ENCODE measurements at places on chromosomes 16 and 17. TPM values are rescaled to one million over a fixed set of nuclear protein-coding genes. Genes with fewer than 3 reads are reported as not detected.
A peak's percentile ranks its signal among the peaks of the same experiment; 100 is the strongest.

DNA sequence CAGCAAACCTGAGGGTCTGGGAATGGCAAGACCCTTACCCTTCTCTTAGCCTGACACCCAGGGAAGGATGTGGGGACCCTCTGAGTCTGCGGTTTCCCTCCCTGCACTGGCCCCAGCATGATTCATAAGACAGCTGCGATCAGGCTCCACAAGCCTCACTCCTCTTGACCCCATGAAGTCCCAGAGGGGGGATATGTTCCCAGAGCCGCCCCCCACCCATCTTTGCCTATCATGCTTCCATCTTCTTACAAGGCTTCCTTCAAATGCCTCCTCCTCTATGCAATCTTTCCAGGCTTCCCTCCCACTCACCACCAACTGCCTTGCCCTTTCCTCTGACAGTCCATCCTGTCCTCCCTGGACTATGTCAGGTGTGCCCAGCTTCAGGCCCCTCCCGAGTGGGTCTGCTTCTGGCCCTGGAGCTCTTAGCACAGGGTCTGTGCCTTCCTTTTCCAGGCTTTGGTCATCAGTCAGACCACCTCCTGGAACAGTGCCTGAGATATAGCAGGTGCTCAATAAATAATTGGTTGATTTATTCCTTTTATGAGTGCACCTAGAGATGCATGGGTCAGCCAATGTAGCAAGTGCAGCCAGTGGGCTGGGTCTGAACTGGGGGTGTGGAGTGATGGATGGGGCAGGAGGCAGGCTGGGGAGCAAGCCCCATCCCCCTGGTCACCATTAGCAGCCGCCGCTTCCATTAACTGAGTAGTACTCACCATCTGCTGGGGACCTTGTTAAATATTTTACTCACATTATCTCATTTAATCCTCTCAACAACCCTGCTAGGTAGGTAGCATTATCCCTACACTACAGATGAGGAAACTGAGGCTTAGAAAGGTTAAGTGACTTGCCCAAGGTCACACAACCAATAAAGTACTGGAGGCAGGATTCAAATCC, 8.4 kb downstream of the DLX3 start:
- DNase-seq: no peak

GRCh38 chr17:32253117-32253611, 12.5 kb upstream of the RHBDL3 start:
- peak; percentile 84 for DNase-seq

- no peak for DNase-seq
Observed at GRCh38 chr16:22888791-22889190, 74.8 kb downstream of the HS3ST2 start.

GRCh38 chr16:71637398-71637797, 11.4 kb downstream of the MARVELD3 start:
- DNase-seq: no peak

GRCh38 chr16:85871756-85872155, 27.2 kb upstream of the IRF8 start:
- DNase-seq: no peak

DNA sequence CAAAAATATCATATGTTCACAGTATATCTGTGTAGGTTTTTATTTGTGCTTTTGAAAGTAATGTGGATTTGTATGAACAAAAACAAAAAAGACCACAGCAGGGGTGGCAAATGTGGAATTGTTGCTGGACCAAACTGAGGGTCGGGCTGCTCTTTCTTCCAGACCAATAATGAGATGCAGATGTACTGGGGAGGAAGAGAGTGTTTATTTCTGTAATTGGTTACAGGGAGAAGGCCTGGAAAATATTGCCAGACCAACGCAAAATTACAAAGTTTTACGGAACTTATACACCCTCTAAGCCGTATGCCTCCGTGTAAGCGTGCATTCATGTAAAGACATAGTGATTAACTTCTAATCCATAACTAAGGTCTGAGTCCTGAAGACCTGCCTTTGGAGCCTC, 353.9 kb upstream of the C16orf82 start:
- DNase-seq: no peak

DNA sequence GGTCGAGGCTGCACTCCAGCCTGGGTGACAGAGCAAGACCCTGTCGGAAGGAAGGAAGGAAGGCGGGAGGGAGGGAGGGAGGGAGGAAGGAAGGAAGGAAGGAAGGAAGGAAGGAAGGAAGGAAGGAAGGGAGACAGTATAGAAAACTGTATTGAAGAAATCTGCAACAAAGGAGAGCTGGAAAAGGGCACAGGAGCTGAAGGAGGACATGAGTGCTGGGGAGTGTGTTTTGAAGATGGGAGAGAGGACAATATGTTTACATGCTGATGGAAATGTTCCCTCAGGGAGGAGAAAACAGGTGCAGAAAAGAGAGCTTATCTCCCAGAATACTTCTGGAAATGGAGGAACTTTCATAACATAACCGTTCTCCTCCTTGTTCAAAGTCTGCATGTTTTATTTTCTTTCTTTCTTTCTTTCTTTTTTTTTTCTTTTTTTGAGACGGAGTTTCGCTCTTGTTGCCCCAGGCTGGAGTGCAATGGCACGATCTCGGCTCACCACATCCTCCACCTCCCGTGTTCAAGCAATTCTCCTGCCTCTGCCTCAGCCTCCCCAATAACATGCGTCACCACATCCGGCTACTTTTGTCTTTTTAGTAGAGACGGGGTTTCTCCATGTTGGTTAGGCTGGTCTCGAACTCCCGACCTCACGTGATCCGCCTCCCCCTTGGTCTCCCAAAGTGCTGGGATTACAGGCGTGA, 2.7 kb upstream of the HAP1 start:
- DNase-seq: peak; percentile 11

Gene CCL13
- total RNA-seq: not detected

DNA sequence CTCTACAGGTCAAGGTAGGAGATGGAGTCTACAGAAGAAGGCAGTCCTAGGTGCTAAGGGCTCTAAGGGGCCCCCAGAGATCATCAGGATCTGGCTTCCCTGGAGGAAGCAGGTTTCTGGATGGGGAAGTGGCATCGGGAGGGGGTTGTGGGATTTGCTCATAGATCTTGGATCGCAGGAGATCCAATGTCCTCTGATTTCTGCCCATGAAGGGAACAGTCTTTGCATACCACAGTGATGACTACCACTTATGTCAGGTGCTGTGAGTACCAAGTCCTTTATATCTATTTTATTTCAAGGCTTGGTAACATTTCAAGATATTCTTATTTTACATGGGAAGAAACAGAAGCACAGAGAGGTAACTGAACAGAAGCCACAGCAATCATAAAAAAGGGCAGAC, 164.0 kb downstream of the RGS9 start:
- no peak for DNase-seq

DNA sequence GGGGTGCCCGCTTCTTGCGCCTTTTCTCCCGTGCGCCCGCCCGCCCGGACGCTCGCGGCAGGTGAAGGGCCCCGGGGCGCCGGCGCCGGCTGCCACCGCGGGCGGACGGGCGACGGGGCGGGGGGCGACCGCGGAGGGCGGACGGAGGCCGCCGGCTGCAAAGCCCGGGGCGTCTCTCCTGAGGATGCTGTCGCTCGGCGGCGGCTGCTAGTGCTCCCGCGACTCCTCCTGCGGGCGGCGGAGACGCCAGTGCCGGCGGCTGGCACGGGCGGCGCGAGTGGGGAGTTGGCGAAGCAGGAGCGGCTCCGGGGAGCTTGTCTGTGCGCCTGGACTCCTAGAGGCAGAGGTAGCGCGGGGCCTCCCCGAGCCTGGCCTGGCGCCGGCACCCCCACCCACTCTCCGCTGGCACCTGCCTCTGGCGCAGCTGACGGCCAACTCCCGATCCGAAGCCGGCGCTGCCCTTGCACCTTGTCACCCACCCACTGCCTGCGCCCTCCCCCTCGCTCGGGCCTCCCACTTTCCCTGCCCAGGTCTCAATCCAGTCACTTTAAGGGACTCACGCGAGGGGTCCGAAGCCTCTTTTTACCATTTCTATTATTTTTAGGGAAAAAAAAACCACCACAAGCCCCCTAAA, at the start of gene FAM20A:
Gene FAM20A, minus strand, starts transcription at position 437 of the 634 bp plus-strand sequence. CDS start 701 bp downstream, outside the sequence.
- peak; percentile 16 for DNase-seq

GRCh38 chr16:53503270-53503923, 388 bp upstream of the AKTIP start:
- DNase-seq: peak; percentile 100

GRCh38 chr16:88378401-88378800, 4.4 kb upstream of the ZNF469 start:
- DNase-seq: no peak

GRCh38 chr17:187130-187529, 5.7 kb upstream of the DOC2B start:
- DNase-seq: no peak

DNA sequence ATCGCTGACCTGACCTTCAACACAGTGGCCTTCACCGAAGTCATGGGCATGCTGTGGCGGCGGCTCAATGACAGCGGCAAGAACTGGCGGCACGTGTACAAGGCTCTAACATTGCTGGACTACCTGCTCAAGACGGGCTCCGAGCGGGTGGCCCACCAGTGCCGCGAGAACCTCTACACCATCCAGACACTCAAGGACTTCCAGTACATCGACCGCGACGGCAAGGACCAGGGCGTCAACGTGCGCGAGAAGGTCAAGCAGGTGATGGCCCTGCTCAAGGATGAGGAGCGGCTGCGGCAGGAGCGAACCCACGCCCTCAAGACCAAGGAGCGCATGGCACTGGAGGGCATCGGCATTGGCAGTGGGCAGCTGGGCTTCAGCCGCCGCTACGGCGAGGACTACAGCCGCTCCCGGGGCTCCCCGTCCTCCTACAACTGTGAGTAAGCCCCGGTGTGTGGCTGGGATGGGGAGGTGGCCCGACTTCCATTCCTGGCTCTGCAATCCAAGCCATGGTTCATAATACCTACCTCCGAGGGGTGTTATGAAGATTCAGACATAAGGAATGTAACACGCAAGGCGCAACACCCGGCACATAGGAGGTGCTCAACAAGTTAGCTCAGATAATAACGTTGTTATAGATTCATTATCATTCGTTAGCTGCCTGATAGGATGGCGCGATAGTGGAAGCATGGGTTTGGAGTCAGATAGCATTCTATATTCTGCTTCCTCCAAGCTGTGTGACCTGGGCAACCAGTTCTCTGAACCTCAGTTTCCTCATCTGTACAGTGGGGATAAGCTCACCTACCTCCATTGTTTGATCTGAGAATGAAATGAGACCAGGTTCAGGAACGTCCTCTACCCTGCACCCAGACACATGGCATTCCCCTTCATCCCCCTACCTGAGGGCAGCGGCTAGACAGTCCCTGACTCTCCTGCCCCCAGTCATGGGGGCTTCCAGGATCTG, 4.4 kb downstream of the EPN3 start:
- no peak for DNase-seq

- no peak for DNase-seq
Observed at GRCh38 chr17:4971826-4972225, 4.2 kb upstream of the SPAG7 start.

Gene FNDC8
- total RNA-seq: not detected

DNA sequence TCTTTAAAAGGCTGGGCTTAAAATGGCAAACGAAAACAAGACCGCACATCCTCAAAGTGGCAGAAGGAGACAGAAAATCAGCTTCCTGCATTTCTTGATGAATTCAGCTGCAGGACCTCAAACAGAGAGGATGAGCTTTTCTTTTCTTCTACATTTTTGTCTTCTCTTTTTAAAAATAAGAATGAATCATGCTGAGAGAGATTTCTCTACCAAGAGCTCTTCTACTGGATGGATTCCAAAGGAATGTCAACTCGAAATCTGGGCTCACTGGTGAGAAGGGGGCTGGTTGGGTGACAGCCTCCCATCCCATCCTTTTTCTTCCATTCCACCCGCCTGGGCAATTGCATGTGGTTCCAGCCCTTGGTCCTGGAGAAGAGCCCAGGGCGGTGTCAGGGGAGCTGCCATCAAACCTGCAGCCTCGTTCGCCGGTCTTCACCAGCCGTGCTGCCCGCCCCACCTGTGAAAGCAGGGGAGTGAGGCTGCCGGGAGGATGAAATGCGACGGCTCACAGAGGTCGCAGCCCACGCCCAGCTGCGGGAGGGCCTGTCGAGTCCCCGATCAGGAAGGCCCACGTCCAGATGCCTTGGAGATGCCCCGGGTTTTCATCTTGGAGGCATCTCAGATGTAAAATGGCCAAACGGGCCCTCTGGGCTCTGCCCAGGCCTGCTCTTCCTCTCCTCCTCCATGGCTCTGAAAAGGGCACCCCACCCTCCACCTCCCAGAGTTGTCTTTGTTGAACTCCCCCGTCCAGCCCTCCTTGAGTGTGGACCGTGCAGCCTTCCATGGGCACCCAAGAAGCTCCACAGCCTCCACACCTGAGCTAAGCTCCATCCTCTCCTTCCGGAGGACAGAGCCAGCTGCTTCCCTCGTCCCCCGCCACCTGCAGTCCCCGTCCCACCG, 121.9 kb downstream of the FOXL1 start:
- no peak for DNase-seq

- peak; percentile 68 for DNase-seq
Observed at GRCh38 chr16:67672739-67673662, 6.4 kb downstream of the C16orf86 start.

DNA sequence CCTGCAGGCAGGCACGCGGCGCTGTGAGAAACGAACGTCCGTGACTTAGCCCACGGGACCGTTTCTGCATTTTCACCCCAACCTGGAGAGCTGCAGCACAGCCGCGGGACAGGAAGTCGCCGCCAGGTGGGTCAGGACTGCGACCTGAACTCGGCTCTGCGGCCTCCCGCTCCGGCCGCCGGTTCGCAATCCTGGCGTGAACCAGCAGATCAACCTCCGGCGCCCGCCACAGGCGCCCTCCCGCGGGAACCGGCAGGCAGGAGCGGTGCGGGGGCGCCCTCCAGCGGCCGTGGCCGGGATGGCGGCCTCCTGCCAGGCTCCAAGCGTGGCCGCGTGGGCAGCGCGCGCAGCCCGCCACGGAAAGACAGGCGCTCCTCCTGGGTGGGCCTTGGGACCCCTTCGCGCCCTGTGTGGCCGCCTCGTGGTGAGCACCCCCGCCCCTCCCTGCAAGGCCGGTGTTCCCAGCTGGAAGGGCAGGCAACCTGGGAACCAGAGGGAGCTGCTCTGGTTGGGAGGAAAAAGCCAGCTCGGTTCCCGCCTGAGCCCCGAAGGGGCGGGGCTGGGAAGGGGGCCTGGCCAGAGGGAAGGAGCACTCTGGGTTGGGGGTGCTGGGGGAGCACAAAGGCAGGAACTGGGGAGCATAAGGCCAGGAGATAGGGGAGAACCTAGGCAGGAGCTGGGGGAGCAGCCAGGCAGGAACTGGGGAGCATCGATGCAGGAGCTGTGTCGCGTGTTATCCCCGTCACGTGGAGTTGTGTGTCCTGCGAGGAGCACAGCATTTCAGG, 28.2 kb downstream of the ACTG1 start:
- peak; percentile 91 for DNase-seq
